Activated naive CD4-positive, alpha-beta T cell treated with Interleukin-2 at 50 U/mL for 16 hours (primary cell): ENCODE measurements at places on chromosomes 12 and 14.

DNA sequence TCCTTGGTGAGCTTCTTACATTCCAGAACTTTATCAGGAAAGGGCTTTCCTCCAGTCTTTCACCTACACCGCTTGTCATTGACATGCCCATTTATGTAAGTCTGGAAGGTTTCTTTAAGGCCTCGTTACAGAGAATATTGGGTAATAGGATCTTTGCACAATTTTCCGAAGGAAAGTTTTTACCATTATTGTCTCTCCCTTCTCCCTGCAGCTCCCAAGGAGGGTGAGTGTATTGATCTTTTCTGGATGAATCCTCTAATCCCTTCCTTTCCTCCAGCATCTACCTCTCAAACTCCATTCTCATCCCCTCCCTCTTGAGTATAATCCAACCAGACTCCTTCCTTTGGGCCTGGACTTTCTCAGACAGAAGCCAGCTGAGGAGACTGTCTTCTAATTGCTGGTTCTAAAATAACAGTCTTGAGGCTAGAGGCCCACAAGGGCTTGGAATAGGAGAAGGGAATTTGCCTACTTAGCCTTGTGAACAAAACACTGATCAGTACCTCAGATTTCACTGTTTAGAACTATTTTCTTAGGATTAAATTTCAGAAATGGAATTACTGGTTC lies 21.8 kb downstream of the WNK1 start:
- no peak for DNase-seq

DNA sequence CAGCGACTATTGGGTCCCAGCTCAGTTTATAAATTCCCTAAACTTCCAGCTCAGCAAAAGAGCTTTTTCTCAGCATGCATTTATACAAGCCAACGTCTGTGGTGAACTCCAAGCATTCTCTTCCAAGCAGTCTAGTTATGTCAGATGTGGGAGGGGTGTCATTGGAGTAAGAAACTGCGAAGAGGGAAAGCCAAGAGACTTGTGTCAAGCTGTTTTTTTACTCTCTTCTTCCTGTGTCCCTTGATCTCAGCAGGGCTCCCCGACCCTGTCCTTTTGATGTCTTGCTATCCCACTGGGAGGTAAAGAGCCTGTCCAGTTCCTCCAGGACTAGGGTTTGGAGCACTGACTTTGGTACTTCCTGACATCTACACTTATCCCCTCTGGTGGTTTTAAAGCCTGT lies 69.0 kb downstream of the PPM1H start:
- DNase-seq, result no peak

DNA sequence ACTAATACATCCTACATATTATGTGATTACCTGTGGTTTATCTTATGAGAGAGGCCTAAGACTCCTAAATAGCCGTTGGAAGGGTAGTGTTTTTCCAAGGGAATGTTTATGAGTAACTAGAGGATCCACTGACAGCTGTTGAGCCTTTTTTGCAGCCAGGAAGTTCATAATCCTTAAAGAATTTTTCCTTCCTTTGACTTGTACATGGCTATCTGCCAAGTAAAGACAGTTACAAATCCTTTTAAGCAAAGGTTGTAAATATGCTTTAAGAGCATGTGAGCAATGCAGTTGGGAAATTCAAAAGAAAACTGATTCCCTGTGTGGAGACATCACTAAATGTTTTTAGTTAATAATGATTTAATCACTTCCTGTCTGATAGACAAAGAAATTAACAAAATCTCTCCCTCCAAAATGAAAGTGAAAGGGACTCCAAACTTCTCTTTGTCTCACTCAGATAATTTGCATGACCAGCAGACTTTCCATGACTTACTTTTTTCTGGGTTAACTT lies 333.8 kb downstream of the PDZRN4 start:
- no peak for DNase-seq

- DNase-seq, result no peak
These were observed 341.8 kb downstream of the GLT1D1 start for GRCh38 chr12:129195081-129195480.

DNA sequence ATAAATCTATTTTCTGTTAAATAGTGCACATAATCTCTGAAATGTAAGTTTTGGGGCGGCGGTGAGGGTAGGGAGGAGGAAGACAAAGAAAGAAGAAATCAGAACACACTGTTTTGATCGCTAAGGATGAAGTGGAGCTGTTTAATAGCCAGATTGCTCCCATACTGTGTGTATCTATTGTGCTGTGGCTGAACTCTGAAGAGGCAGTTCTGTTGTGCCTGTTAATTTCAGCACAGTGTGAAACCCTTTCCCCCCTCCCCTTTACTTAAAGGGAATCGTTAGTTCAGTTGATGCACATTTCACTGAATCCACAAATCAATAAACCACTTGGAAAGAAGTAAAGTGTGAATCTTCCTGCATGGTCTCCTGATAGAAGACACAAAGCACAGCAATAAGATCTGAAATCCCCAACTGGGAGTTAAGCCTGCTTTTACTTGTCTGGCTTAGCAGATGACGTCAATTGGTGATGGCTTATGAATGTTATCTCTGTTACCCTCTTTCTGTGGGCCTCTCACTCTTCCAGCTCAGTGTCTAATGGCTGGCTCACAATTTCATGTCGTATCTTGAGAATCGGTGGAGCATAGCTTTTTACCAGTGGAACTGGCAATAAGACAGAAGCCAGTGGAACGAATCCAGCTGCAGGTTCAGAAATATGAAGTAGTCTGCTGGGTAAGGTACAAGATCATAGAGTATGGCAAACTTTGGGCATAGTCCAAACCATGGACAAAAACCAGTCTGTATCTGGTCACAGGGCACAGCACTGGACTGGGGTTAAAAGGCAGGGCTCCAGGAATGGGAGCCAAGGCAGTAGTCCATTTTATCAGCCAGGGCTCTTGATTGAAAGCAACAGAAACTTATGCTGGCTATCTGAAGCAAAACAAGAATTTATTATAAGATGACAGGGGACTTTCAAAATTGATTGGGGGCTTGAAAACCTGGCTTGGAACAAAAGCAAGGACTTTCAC lies 413.5 kb upstream of the SEL1L start:
- no peak for DNase-seq

GRCh38 chr14:38524636-38525509 lies 269.0 kb upstream of the CLEC14A start:
- no peak for DNase-seq
